Diencephalon (tissue), 1 donor: ENCODE measurements at places on chromosomes 11 and 22. TPM values are rescaled to one million over a fixed set of nuclear protein-coding genes. Genes with fewer than 3 reads are reported as not detected.

MRGPRX4 gene
- total RNA-seq: not detected

MUC5B gene
- total RNA-seq: not detected

SYT8 gene
- total RNA-seq: not detected

PATE4 gene
- total RNA-seq: not detected

POU2AF1 gene
- 0.46 TPM for total RNA-seq
